ENCODE measurements at places on chromosomes 12 and 14.

- no peak for DNase-seq
These were observed 37.4 kb downstream of the ESRRB start for GRCh38 chr14:76413106-76413961.

DNA sequence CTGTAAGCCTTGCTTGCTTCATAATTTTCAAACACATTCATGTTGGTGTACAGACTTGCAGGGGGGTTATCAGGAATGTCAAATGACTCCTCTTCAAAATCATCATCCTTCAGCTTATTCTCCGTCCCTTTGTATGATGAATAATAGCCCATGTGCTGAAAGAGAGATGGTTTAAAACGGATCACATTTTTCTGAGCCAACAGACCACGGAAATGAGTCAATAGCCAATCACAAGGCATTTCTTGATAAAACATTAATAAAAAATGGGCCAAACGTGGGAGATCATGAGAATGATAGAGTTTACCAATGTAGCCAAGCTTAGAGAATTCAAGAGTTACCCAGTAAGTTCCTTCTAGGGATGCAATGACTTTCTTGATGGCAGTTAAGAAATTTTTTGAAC lies 105.5 kb downstream of the NTS start:
- no peak for DNase-seq

- no peak for DNase-seq
These were observed 19.8 kb downstream of the MMAB start for GRCh38 chr12:109553483-109553882.

DNA sequence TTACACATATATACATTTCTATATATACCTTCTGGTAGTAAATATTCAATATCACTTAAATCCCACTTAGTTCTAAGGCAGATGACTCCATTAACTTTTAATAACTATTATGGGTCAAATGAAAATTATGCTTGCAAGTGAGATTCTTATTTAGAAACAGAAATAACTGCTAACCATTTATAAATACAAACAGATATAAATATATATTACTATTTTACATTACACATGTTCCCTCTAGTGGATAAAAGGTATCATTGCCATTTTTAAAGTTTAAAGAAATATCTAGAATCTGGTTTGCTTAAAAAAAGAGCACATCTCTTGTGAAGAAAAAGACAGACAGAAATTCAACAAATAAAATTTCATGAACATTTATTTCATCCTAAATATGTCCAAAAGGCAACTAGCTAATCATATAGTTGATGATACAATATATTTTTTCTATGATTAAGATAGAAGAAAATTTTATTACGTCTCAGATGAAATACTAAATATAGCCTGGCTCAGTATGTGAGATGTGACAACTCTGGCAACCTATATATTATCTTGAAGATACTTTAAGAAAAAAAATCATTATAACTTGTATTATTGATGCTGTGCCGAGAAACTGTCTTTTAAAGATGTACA lies 11.7 kb upstream of the RAD51AP1 start:
- no peak for DNase-seq

All from neural progenitor cell (in vitro differentiated cells).